ENCODE measurements at places on chromosomes 6 and 20.

- DNase-seq = no peak
Measured at GRCh38 chr6:141472162-141472928, 660.4 kb upstream of the GJE1 start.

DNA sequence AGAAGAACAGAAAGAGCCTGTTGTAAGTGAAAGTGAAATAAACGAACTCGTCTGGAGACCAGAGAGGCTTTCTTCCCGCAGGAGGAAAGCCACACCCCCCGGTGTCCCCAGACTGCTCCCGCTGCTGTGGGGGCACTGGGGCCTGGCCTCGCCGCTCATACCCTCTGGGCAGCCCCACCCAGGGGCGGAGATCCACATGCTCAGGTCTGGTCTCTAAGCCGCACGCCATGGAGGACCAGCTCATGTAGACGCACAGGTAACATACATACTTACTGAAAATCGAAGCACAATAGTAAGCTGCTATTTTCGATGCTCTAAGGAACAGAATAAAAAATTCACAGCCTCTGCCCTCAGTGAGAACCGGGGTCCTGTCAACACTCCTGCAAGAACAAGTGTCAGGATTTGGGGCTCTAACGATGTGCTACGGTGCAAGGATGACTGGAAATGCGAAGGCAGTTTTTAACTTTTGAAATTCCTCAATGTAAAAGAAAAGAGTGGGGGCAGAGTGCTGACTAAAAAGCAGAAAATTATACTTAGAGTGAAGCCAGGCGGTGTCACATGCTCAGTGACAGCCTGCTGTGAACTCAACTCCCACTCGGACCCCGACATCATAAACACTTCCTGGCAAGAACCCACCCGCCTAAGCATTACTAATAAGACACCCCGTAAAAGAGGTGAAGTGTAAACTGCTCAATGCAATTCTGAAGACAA lies 110.5 kb downstream of the IRF4 start:
- DNase-seq = peak; percentile 68

GRCh38 chr20:31642837-31643236 lies 5.1 kb downstream of the COX4I2 start:
- no peak for DNase-seq

GRCh38 chr20:1721687-1722512 lies 64.3 kb upstream of the SIRPG start:
- no peak for DNase-seq

DNA sequence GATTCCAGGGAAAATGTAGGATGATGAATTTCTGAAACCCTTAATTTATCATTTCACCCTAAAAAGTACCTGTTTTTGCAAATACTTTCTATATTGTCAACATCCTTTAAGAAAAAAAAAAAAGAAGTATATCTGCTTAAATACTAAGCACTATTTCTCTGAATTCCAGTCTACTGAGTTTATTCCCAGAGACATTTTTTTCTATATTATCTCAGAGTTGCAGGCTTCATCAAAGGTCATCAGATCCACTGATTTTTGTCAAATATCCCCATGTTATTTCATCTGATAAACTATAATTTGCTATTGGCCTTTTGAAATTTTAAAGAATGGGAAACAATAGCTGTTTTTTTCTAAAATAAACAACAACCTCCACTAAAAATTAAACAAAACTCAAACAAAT lies 357.6 kb upstream of the ID4 start:
- no peak for DNase-seq
